ENCODE measurements at places on chromosomes 16 and 17.
A peak's percentile ranks its signal among the peaks of the same experiment; 100 is the strongest.

DNA sequence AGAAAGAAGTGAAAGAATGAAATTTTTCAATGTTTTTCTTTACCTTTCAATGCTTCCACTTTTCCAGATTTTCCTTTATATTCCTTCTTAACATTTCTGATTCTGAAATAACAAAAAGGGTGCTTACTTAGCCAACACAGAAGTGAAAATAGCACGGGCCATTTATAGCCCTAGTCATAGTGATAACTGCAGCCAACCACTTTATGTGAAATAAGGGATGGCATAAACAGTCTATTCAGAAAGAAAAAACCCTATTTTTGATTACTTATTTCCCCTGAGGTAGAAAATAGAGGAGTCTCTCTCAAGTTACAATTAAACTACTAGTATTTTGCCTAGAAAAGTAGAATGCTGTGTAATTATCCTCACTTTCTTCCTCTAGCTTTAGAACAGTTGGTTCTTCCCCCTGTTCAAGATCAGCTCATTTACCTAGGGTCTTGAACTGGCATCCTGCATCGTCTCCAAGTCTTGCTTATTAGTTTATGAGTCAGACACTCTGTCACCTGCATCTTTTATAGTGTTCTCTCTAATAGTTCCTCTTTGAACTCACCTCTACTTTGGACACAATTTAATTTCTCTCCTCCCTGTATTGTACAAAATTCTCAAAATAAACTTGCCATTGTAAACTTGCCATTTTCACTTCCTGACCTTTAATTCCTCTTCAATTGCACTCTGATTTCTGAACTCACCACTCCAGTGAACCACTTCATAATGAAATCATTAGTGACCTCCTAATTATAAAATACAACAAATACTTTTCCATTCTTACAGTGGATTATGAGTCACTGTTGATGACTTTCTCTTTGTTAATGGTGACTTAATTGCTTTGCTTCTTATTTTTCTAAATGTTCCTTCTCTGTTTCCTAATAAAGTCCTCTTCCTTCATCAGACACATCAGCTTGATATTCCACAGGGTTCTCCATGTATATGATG, 23.6 kb downstream of the ABCA6 start:
- no peak for DNase-seq

DNA sequence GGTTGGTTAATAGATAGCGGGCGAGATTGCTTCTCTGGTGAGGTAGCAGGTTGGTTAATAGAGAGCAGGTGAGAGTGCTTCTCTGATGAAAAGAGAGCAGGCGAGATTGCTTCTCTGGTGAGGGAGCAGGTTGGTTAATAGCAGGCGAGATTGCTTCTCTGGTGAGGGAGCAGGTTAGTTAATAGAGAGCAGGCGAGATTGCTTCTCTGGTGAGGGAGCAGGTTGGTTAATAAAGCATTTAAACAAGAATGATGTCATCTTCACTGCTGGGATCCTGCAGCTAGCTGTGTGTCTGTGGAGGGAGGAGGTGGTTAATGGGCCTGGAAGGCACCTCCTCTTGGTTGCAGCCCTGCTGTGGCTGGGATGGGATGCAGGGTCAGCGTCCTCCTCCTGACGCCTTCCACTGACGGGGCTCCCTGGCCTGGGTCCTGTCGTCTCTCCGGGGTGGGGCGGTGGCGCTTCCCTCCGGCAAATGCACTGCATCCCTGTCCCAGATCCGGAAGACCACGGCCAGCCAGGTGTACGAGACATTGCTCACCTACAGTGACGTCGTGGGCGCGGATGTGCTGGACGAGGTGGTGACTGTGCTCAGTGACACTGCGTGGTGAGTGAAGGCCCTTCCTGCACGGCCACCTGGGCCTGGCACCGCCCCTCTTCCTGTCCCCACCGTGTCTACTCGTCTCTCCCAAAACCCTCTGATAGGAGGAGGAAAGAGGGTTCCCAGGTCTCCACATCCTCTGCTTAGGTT, 99.2 kb upstream of the ZNF750 start:
- DNase-seq, result no peak

DNA sequence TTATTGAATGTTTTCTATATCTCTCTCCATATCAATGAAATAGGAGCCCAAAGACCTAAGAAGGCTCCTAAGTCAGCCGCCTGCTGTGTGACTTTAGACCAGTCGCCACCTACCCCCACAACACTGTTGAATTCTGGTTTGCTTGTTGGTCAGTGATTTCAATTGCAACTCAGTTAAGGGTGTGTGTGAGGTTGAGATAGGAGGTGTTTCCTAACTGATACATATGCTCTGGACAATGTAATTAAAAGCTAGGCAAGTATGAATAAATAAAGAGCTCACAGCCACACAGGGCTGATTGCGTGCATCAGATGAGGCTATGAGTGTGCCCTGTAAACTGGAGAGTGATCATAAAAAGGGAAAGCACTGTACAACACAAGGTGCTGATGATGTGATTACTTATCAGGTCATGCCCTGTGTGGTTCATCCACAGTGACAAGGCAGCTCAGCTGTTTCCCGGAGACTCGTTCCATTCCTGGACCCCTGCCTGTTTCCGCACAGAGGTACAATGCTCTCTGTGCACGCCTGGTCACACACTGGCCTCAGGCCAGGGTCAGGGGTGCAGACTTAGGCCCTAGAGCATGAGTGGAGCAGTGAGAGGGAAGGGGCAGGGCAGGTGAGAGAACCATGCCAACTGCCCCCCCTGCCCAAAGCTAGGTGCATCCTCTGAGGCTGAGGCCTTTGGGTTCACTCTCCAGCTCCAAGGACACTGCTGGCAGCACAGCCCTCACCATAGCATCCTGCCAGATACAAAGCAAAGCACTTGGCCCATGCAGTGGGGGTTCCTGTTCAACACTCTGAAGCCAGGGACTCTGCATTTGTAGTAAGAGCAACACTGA, 3.3 kb upstream of the KRT35 start:
- DNase-seq, result no peak

DNA sequence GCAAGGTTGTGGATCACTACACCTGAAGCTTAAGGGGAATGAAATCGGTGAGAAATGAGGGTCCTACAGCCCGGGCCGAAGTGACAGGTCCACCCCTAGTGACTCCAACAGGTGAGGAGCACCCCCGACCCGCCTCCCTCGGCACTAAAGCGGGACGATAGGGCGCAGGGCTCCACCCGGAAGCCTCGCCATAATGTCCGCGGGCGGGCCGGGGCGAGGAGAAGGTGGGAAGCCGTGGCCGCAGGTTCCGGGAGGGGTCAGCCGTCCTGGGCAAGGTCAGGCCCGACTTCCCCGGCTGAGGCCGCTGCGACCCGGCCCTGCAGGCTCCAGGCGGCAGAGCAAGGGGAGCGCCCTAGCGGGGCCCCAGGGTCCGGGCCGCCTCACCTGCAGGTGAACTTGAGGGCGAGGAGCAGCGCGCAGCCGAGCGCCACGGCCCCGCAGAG, 543 bp downstream of the TXNDC11 start:
- no peak for DNase-seq

GRCh38 chr17:73749337-73749823, 105.1 kb upstream of the SDK2 start:
- DNase-seq, result no peak

GRCh38 chr16:80526418-80527061, 14.3 kb upstream of the DYNLRB2 start:
- peak; percentile 48 for DNase-seq

DNA sequence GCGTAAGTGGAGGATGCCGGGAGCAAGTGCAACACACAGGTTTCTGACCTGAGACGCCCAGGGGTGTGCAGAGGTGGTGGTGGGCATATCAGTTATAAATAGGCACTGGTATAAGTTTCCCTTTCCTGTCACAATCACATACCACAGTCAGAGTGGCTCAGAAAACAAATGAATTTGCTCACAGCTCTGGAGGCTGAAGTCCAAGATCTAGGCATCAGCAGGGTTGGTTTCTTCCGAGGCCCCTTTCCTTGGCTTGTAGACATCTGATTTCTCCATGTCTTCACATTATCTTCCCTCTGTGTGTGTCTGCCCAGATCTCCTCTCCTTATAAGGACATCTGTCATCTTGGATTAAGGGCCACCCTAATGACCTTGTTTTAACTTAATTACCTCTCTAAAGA, 250.5 kb upstream of the TNRC6C start:
- DNase-seq, result no peak

DNA sequence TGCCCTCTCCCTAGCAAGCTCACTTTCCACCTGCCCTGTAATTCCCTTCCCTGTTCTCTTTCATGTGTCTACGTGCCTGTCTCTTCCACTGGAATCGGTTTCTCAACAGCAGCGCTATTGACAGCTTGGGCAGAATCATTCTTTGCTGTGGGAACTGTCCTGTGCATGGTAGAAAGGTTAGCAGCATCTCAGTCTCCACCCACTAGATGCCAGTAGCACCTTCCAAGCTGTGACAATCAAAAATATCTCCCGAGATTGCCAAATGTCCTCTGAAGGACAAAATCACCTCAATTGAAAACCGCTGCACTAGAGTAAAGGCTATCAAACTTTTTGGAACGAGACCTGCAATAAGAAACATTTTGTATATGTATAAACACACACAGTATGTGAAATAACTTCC, 41.6 kb upstream of the KSR1 start:
- no peak for DNase-seq

- peak; percentile 71 for DNase-seq
Observed at GRCh38 chr17:82021107-82021899, 1.4 kb downstream of the CENPX start.

GRCh38 chr16:85431431-85432124, 181.5 kb upstream of the GSE1 start:
- no peak for DNase-seq

DNA sequence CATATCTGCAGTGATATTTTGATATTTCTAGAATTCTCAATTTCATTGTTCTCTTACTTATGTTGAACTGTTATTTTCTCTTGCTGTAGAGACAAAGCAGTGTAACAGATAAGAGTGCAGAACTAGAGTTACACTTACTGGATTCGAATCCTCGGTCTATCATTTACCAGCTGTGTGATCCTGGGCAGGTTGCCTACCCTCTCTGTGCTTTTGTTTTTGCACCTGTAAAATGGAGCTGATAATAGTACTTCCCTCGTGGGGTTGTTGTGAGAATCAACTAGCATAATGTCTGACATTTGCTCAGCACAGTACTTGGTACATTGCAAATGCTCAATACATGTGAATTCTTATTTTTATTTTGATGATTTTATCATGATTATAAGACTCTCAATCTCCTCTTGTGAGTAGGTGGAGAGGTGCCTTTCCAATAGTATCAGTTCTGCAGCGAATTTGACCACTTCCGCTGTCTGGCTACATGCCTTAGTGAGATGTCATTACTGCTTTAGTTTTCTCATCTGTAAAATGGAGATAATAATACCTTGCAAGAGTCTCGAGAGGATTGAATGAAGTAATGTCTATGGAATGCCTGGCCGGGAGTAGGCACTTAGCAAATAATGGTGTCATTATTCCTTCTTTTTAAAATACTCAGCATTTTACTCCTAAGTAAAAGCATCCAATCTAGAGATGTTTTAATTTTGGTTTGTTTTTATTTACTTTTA, 312.2 kb upstream of the MAF start:
- no peak for DNase-seq

DNA sequence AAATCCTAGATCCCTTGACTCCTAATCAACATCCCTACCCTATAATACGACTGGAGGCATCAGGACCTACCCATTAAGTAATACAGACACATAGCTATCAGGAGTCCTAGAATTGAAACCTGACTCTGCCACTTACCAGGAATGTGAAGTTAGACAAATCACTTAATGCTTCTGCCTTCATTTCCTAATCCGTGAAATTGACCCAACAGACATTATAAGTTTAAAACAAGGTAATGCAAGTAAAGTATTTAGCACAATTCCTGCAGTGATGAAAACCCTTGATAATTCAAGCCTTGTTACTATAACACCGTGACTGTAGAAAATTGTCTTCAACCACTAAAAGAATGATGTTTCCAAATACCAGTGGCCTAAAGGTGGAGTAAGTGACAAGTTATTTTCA, 150.2 kb downstream of the KCNJ2 start:
- no peak for DNase-seq

- no peak for DNase-seq
Observed at GRCh38 chr17:78526231-78527025, 50.8 kb downstream of the DNAH17 start.

GRCh38 chr16:2675714-2676113, 6.6 kb upstream of the KCTD5 start:
- DNase-seq, result no peak

DNA sequence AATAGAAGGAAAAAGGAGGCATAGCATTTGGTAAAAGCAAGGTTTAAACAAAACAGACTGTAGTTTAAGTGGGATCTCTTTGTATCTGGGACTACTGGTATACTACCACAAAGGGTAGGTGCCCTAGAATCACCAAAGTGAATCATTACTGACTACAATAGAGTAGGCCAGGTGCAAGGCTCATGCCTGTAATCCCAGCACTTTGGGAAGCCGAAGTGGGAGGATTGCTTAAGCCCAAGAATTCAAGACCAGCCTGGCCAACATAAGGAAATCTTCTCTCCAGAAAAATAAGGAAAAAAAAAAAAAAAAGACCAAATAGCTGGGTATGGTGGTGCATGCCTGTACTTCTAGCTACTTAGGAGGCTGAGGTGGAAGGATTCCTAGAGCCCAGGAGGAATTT, 60.8 kb upstream of the CORO6 start:
- DNase-seq, result no peak

- DNase-seq, result no peak
Observed at GRCh38 chr16:89149386-89149785, 22.2 kb upstream of the CDH15 start.

GRCh38 chr17:36721560-36722120, 120.3 kb downstream of the MRM1 start:
- no peak for DNase-seq

DNA sequence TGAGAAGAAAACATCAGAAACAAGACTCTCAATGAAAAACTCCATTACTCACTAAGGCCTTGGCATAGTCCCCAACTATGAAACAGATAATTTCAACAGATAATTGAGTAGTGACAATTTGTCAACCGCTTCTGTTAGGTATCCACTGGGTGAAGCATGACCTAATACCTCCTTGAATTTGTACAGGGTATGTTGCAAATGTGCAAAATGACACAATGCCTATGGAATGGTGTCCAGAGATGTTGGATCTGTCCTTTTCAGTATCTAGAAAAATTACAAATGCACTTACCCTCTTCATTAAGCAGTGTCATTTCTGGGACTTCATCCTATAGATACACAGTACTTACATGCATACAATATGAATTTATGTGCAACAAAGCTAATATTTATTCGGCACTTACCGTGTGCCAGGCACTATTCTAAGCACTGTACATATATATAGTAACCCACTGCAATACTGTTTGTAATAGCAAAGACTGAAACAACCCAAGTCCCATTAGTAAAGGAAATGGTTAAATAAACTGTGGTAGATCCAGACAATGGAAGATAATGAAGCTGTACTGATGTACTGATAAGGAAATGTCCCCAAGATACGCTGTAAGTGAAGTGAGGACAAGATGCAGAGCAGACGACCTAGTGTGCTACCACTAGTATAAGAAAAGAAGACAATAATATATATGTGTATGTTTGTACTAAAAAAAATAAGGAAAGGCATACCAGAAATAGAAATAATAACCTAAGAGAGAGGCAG, 21.4 kb upstream of the SLC6A4 start:
- no peak for DNase-seq

- no peak for DNase-seq
Observed at GRCh38 chr16:14658063-14658462, 25.3 kb downstream of the BFAR start.

Data from NCI-H1694 (cell line).